Ascending aorta (tissue), 2 donors: ENCODE measurements at places on chromosomes 1 and 21. TPM values are rescaled to one million over a fixed set of nuclear protein-coding genes. Genes with fewer than 3 reads are reported as not detected.

GRCh38 chr1:162281426-162281825 lies 95.2 kb downstream of the SPATA46 start:
- peaks cover 9% of the 10 kb centered on the region for H3K4me1 ChIP-seq
- H3K27ac ChIP-seq: no peak overlapping the region

GRCh38 chr1:155323729-155324036 lies 3.0 kb downstream of the RUSC1 start:
- H3K4me1 ChIP-seq: peaks cover 22% of the 10 kb centered on the region
- peak overlapping the region; percentile 74 for H3K4me3 ChIP-seq
- H3K27me3 ChIP-seq: no peaks in the 10 kb centered on the region
- DNase-seq: peak; percentile 51
- H3K27ac ChIP-seq: peak overlapping the region; percentile 96
- peaks cover 19% of the 10 kb centered on the region for H3K36me3 ChIP-seq

GRCh38 chr21:39374046-39374445 lies 25.2 kb upstream of the HMGN1 start:
- DNase-seq: no peak
- no peak overlapping the region for H3K4me3 ChIP-seq
- H3K27ac ChIP-seq: no peak overlapping the region
- H3K36me3 ChIP-seq: no peaks in the 10 kb centered on the region
- H3K4me1 ChIP-seq: no peaks in the 10 kb centered on the region

The OPTC gene
- not detected for total RNA-seq

The RIPPLY3 gene
- total RNA-seq: not detected

The PADI6 gene
- not detected for total RNA-seq

GRCh38 chr1:228363686-228364067 lies 43.0 kb downstream of the TRIM11 start:
- no peaks in the 10 kb centered on the region for H3K4me1 ChIP-seq
- no peak overlapping the region for H3K27ac ChIP-seq
- H3K4me3 ChIP-seq: no peak overlapping the region
- no peaks in the 10 kb centered on the region for H3K27me3 ChIP-seq
- no peaks in the 10 kb centered on the region for H3K36me3 ChIP-seq

The PPIAL4G gene
- total RNA-seq: not detected

- H3K4me1 ChIP-seq: peaks cover 22% of the 10 kb centered on the region
- peak overlapping the region; percentile 96 for H3K27ac ChIP-seq
These were observed 96.0 kb upstream of the ERRFI1 start for GRCh38 chr1:8122160-8122476.

GRCh38 chr21:15282665-15283064 lies 217.9 kb upstream of the NRIP1 start:
- no peaks in the 10 kb centered on the region for H3K27me3 ChIP-seq
- no peak for DNase-seq
- no peaks in the 10 kb centered on the region for H3K4me1 ChIP-seq
- no peak overlapping the region for H3K27ac ChIP-seq
- H3K4me3 ChIP-seq: no peak overlapping the region

DNA sequence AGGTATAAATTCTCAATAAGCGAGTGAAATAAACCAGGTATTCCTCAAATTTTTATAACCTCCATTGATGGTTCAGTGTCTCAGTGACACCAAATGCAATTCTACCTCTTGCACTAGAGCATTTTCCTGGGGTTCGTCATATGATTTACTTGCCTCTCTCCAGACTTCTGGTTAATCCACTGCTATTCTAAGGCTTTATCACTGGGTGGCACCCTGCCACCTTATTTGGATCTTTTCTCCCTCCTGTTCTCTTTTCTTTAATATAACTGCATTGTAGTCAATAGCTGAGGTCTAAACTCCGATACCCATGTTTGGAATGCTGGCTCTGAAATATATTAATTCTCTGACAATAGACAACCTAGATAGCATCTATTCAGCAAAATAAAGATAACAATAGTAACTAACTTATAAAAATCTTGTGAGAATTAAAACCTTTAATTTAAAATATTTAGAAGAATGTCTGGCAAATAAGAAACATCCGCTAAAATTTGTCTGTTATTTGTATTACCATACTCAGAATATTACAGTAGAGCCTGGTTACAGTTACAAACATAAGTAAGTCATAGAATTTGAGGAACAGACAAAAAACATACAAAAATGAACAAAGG lies 436.4 kb downstream of the PLA2G4A start:
- no peak overlapping the region for H3K27ac ChIP-seq
- H3K4me3 ChIP-seq: no peak overlapping the region
- H3K27me3 ChIP-seq: no peaks in the 10 kb centered on the region
- H3K36me3 ChIP-seq: no peaks in the 10 kb centered on the region
- no peak for DNase-seq

DNA sequence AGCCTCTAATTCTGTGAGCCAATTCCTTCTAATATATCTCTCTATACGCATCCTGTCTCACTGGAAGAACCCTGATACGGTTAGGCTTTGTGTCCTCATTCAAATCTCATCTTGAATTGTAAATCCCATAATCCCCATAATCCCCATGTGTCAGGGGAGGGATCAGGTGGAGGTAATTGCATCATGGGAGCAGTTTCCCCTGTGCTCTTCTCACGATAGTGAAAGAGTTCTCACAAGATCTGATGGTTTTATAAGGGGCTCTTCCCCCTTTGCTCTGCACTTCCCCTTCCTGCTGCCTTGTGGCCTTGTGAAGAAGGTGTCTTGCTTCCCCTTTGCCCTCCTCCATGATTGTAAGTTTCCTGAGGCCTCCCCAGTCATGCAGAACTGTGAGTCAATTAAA lies 116.1 kb downstream of the MRPS6 start:
- no peaks in the 10 kb centered on the region for H3K27me3 ChIP-seq
- H3K36me3 ChIP-seq: no peaks in the 10 kb centered on the region
- no peak for DNase-seq

The ASCL5 gene
- total RNA-seq: not detected

- H3K27ac ChIP-seq: no peak overlapping the region
- H3K4me1 ChIP-seq: no peaks in the 10 kb centered on the region
- no peaks in the 10 kb centered on the region for H3K27me3 ChIP-seq
- no peak for DNase-seq
- H3K36me3 ChIP-seq: peaks cover 5% of the 10 kb centered on the region
These were observed 44.9 kb downstream of the SEC16B start for GRCh38 chr1:177925006-177925405.

DNA sequence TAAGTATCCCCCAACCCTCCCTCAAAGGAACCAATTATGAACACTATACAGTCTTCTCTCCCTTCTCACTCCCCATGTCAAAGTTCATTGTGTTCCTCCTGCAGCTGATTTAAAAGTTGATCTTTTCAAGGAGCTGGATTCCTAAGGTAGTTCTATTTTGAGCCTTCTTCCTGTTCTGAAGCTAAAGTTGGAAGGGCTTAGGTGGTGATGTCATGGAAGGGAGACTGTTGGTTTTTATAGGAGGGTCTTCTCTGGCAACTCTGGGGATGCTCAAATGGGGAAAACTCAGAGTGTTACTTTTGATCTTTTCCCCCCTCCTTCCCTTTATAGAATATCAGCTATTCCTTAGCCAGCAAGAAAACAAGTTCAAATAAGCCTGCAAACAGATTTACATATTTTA lies 83.0 kb upstream of the AK4 start:
- no peaks in the 10 kb centered on the region for H3K27me3 ChIP-seq
- peak overlapping the region; percentile 92 for H3K27ac ChIP-seq
- H3K4me3 ChIP-seq: peak overlapping the region; percentile 96
- peaks cover 22% of the 10 kb centered on the region for H3K4me1 ChIP-seq
- no peak for DNase-seq
- H3K36me3 ChIP-seq: no peaks in the 10 kb centered on the region

The ERG gene
- 28.5 TPM for total RNA-seq

GRCh38 chr1:14112613-14113012 lies 412.6 kb downstream of the PRDM2 start:
- H3K36me3 ChIP-seq: no peaks in the 10 kb centered on the region
- peaks cover 4% of the 10 kb centered on the region for H3K4me1 ChIP-seq
- no peaks in the 10 kb centered on the region for H3K27me3 ChIP-seq
- DNase-seq: no peak

DNA sequence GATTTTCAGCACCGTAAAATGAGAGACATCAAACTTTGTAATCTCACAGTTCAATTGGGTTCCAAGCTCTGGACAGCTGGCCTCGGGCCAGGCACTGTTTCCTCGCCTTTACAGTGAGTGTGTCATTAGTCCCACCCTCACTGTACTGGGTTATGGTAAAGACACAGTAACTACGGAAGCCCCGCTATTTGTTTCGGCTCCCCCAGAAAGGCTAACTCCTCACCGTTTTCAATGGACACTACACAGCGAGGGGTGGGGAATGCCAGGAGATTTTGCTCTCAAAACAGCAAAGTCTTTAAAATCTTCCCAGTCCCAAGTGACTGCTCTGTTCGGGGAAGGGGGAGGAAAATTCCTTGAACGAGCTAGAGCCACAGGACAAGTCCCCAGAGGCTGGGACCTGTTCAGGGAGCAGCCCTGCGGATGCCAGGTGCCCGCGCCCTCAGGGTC lies 757 bp upstream of the SPSB1 start:
- peak overlapping the region; percentile 98 for H3K27ac ChIP-seq
- H3K4me3 ChIP-seq: peak overlapping the region; percentile 95
- no peaks in the 10 kb centered on the region for H3K27me3 ChIP-seq
- peaks cover 28% of the 10 kb centered on the region for H3K4me1 ChIP-seq
- DNase-seq: peak; percentile 84
- no peaks in the 10 kb centered on the region for H3K36me3 ChIP-seq

The F3 gene
- 32.5 TPM for total RNA-seq

The SAMSN1 gene
- 6.1 TPM for total RNA-seq

DNA sequence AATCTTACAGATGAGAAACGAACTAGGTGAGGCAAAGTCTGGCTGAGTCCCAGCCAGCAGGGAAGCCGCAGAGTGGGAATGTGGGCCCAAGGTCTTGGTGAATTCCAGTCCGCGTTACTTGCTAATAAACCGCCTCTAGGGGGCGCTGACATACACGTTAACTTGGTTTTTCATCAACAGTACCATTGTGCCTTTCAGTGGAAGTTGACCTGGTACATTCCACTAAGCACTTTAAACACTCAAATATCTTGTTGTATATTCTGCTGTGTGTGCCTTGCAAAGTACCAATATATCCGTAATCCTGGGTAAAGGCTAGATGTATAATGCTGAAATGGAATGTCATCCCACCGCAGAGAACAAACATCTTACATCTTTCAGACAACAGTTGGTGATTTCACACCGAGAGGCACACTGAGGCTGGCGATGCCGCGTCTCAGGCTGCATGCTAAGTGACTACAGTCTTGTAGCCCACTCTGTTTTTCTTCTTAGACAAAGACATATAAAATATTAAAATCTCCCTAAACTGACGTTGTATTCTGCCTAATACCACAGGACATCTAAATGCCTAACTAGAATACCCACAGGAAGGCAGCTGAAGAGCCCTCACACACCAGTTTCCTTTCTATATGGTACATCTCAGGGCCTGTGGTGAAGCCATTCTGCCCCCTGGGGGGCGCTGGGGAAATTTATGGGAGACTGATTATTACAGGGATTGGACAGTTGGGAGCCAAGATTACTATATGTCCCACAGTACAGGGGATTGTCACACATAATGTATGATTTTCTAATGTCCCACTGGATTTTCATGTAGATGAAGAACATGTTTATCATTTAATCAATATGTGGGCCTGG lies 49.2 kb upstream of the C1orf198 start:
- peaks cover 5% of the 10 kb centered on the region for H3K4me1 ChIP-seq
- no peak overlapping the region for H3K4me3 ChIP-seq
- peaks cover 9% of the 10 kb centered on the region for H3K36me3 ChIP-seq
- peak; percentile 87 for DNase-seq
- H3K27ac ChIP-seq: no peak overlapping the region

The HCRTR1 gene
- total RNA-seq: not detected

The APCS gene
- total RNA-seq: not detected
